Skeletal muscle cell (primary cell): ENCODE measurements at places on chromosomes 7 and 10.

- DNase-seq: peak; percentile 6
Observed at GRCh38 chr7:3370068-3370830, 69.2 kb downstream of the SDK1 start.

- no peak for DNase-seq
Observed at GRCh38 chr7:130149281-130150139, 55.7 kb downstream of the TMEM209 start.

- no peak for DNase-seq
Observed at GRCh38 chr7:11346302-11346701, 372.6 kb downstream of the PHF14 start.

GRCh38 chr7:137032436-137032835 lies 164.0 kb downstream of the CHRM2 start:
- no peak for DNase-seq

DNA sequence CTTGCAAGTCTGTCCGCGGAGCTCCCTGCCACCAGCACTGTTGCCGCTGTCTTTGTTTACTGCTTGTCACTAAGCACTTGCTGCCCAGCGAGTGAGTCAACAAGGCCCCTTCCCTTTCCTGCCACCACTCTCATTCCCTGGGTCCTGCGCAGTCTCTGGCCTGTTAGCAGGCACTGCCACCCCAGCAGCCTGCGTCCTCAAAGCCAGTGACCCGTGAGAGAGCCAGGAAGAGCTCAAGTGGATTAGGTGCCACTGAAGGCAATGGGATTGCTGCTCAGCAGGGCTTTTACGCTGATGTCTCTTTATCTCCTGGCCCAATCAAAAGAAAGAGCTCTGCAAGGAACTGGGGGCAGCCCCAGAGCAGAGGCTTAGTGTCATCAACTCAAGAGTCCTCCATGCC lies at the start of gene FRMPD2:
Gene FRMPD2, minus strand, starts transcription at position 61 of the 400 bp plus-strand sequence. CDS start 129 bp downstream, outside the sequence.
- no peak for DNase-seq

DNA sequence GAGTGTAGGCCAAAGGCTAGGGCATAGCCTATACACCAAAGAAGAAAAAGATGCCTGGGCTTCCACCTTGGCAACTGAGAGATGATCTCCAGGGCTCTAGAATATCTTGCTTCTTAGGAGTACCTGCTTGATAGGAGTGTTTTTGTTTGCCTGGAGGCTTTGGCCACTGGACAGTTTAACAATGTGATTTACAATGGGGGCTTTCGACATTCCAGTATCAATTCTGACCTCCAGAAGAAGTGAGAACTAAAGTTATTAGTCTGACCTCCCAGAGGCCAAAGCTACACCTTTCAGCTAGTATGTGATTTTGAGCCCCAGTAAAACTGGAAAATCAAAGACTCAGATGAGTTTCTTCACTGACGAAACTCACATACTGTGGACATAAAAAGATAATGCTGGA lies 96.1 kb downstream of the JMJD1C start:
- DNase-seq: no peak

DNA sequence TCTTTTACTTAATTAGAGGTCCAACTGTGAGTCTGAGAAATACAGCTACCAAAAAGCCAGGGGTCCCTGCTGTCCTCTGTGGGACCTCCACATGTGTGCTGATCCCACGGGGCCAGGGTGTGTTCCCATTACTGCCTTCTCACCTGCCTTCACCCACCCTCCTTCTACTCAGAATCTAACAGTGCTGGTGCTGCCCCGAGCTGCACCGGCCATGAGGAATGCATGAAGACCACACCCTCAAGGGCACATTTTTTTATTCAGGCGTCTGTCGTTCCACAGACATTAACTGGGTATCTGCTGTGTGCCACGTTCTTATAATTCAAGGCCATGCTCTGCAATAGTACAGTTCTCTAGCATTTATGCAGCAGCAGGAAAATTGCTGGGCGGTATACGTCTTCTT lies 188.5 kb upstream of the PFKP start:
- DNase-seq: no peak

- no peak for DNase-seq
Observed at GRCh38 chr10:14625765-14626525, 148.8 kb downstream of the FAM107B start.

DNA sequence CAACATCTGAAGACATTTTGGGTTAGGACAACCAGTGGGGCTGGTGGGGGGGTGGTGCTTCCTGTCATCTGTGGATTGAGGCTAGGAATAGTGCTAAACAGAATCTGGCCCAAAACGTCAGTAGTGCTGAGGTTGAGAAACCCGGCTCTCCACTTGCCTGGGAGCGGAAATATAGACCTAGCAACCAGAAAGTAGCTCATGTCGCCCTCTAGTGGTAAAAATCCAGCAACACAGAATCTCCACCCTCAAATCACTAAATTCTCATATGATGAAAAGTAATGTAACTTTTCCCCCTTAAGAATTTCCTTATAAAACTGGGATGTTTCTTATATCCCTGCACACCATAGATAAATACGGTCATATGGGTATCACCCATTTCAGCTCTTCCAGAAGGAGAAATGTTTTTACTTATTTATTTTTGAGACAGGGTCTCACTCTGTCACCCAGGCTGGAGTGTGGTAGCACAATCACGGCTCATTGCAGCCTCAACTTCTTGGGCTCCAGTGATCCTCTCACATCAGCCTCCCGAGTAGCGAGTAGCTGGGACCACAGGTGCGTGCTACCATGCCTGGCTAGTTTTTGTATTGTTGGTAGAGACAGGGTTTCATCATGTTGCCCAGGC lies 34.4 kb downstream of the ZC3HAV1 start:
- DNase-seq: peak; percentile 34

DNA sequence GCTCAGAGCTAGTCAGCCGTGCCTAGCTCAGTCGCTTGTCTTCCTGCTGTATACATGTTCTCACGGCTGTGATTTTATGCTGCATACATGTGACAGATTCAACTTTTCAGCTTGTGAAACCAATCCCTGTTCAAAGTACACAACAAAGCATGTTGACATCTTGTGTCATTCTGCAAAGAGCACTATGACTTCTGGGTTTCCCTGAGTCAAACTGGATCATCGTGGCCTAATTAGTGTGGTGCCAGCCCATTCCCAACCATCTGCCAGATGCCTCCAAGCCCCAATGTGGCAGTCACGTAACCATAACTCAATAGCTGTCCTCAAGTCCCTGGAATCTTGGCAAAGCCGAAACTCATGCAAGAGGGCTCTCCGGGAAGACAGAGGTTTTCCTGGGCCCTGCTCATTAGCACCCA lies 144.8 kb downstream of the MYOF start:
- DNase-seq: no peak

DNA sequence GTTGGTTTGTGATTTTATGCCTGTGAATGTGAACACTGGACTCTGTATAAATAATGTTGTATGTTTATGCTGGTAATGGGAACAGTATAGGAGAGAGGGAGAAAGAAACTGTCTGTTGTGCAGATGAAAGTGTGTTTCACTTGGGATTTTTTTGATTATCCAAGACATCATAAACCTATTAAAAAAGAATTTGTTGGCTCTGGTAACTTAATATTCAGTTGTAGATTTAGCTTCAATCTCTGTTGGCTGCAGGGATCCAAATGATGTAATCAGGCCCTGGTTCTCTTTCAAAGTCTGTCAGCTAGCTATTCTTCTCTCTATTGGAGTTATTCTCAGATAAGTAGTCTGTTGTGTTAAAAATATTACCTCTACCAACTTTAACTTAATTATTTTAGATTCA lies 168.8 kb upstream of the RHOBTB1 start:
- DNase-seq: no peak

GRCh38 chr10:102770108-102770482 lies 26.3 kb downstream of the WBP1L start:
- DNase-seq: no peak

DNA sequence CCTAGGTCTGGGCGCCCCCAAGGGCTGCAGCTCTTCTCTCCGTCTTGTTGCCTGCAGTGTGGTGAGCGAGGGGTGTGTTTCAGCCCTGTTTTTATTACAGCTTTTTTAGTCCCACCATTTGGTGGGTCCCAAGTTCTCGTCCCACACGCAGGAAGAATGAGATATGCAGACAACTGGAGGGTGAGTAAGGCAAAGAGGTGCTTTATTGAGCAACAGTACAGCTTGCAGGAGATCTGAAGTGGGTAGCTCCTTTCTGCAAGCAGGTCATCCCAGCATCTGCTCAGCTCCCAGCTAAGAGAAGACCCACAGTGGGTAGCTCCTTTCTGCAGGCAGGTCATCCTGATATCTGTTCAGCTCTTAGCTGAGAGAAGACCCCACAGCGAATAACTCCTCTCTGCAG lies 28.2 kb downstream of the C10orf67 start:
- DNase-seq: no peak

- no peak for DNase-seq
Observed at GRCh38 chr7:108203537-108203936, 73.4 kb upstream of the LAMB4 start.

- no peak for DNase-seq
Observed at GRCh38 chr7:18828260-18828993, 289.0 kb downstream of the TWIST1 start.

GRCh38 chr7:102874166-102874829 lies 38.5 kb upstream of the LRRC17 start:
- no peak for DNase-seq
